ENCODE measurements at places on chromosomes 1 and 21. TPM values are rescaled to one million over a fixed set of nuclear protein-coding genes. Genes with fewer than 3 reads are reported as not detected.

Gene E2F2
- 3.4 TPM for total RNA-seq

GRCh38 chr21:45571641-45572040 is 29.4 kb upstream of the SLC19A1 start:
- no peak for DNase-seq

Gene CDK18
- 46.5 TPM for total RNA-seq

Gene SPRR1A
- not detected for total RNA-seq

DNA sequence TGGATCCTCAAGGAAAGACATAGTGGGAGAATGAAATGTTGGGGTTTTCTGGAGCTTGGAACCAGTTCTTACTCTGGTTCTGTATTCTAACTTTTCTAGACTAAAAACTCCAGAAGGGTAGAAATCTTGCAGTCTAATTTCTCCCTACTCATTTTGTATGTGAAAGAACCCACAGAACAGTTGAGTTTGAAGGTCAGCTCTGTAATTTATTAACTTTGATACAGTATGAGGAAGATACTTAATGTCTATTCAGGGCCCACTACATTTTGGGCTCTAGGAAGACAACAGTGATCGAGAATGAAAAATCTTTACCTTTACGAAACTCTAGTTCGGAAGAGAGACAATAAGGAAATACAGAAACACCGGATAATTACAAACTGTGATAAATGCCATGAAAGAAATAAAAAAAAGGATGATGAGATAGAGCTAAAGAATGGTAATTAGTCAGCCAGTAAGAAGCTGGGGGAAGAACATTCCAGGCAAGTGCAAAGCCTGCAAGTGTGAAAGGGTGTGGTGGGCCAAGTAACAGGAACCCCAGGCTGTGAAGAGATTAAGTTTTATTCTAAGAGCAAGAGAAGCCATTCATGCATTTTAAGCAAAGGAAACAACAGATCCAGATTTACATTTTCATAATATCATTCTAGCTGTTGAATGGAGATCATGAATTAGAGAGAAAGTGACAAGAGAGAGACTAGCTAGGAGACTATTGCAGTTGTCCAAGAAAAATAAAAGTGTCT is 159.9 kb upstream of the HMCN1 start:
- no peak for DNase-seq

DNA sequence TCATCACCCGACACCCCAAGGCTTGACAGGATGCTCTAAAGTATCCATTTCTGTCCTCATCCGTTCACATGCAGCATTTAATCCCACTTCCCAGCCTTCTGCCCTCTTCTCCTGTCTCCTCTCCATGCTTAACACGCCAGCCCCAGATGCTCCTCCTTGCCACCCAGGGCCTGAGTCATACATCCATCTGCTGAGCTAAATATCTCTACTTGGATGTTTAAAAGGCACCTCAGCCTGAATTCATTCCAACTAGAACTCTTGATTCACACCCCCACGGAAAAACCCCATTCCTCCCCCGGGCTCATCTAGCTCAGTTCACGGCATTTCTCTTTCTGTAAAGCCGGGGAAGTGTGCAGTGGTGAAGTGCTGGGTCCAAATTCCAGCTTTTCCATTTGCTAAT is 27.7 kb downstream of the TEX35 start:
- DNase-seq = no peak

Measured in GM23338 (cell line).